ENCODE measurements at places on chromosomes 11 and 22. TPM values are rescaled to one million over a fixed set of nuclear protein-coding genes. Genes with fewer than 3 reads are reported as not detected.

NCAM1 gene
- 2.2 TPM for total RNA-seq

GRCh38 chr11:36195496-36196354 is 93.5 kb downstream of the COMMD9 start:
- DNase-seq, result no peak
- no peak overlapping the region for H3K4me3 ChIP-seq
- no peak overlapping the region for H3K27ac ChIP-seq
- no peaks in the 10 kb centered on the region for H3K27me3 ChIP-seq
- peaks cover 9% of the 10 kb centered on the region for H3K4me1 ChIP-seq

GRCh38 chr11:68036717-68037239 is 2.0 kb upstream of the TCIRG1 start:
- H3K4me3 ChIP-seq, result no peak overlapping the region
- H3K27me3 ChIP-seq, result no peaks in the 10 kb centered on the region
- H3K4me1 ChIP-seq, result no peaks in the 10 kb centered on the region
- DNase-seq, result no peak

DNA sequence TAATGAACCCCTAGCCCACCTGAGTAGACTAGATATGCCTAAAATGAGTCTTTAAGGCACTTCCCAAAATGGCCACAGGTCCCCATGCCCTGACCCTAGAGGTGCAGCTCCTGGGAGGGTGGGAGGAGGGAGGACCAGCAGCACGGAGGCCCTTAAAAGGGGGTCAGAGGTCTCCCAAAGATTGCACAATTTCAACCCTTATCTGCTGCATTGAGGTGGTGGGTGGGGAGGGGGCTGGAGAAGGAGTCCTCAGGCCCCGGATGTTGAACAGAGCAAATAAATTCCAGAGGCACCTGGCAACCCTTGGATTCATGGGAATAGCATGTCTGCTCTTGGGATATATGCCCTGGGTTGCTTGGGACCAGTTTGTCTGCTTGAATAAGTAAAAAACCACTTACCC is 57.6 kb downstream of the NAV2 start:
- no peak overlapping the region for H3K27ac ChIP-seq
- H3K27me3 ChIP-seq, result no peaks in the 10 kb centered on the region
- no peak for DNase-seq
- peaks cover 26% of the 10 kb centered on the region for H3K4me1 ChIP-seq

PRSS23 gene
- 6.9 TPM for total RNA-seq

OTOG gene
- total RNA-seq, result 0.86 TPM

GRCh38 chr11:82458761-82459160 is 274.9 kb downstream of the FAM181B start:
- no peaks in the 10 kb centered on the region for H3K36me3 ChIP-seq
- H3K27ac ChIP-seq, result no peak overlapping the region
- no peaks in the 10 kb centered on the region for H3K27me3 ChIP-seq
- H3K4me3 ChIP-seq, result no peak overlapping the region

CARD18 gene
- not detected for total RNA-seq

GRCh38 chr11:113779496-113779895 is at the start of gene CLDN25:
TSS of gene CLDN25 (plus strand) at chr11:113779796. CDS start at chr11:113779796, 0 bp downstream.
- no peak for DNase-seq
- H3K27me3 ChIP-seq, result no peaks in the 10 kb centered on the region
- no peak within 1 kb of the TSS for H3K4me3 ChIP-seq
- no peak within 1 kb of the TSS for H3K27ac ChIP-seq
- no peaks in the 10 kb centered on the region for H3K4me1 ChIP-seq

OR2AT4 gene
- not detected for total RNA-seq

PRAME gene
- 0.31 TPM for total RNA-seq
